ENCODE measurements at places on chromosomes 4 and X.

GRCh38 chr4:145153904-145154298, 26.5 kb downstream of the OTUD4 start:
- no peak for DNase-seq

GRCh38 chrX:24760363-24761000, 66.8 kb downstream of the POLA1 start:
- no peak for DNase-seq

- DNase-seq = no peak
Observed at GRCh38 chrX:37716602-37717001, 31.0 kb downstream of the XK start.

DNA sequence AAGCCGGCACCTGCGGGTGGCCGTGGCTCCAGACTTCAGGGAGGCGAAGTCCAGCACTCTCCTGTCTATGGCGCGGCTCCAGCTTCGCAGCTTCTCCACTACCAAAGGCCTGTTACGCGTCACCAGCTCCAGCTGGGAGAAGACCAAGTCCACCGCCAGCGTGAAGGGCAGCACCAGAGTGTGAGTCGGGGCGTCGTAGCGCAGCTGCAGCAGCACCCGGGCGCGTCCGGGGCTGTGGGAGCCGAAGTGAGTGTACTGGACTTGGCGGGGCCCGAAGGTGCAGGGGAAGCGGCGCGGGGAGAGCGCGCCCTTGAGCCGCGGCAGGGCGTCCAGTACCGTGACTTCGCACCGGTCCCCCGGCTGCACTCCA, 444 bp downstream of the FREM3 start:
- DNase-seq = peak; percentile 21

GRCh38 chrX:44290718-44291117, 52.8 kb downstream of the EFHC2 start:
- DNase-seq = no peak

DNA sequence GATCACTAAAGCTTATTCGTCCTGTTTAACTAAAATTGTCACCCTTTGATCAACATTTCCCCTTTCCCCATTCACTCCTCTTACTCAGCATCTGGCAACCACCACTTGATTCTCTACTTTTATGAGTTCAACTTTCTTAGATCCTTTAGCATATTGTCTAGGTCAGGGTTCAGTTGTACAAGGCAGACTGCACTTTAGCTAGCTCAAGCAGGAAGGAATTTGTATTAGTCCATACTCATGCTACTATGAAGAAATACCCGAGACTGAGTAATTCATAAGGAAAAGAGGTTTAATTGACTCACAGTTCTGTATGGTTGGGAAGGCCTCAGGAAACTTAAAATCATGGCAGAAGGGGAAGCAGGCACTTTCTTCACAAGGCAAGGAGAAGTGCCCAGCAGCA, 44.3 kb downstream of the TASL start:
- DNase-seq = no peak

GRCh38 chrX:154378059-154378798, 866 bp upstream of the EMD start:
- peak; percentile 98 for DNase-seq

GRCh38 chrX:56813318-56813837, 84.3 kb downstream of the NBDY start:
- peak; percentile 48 for DNase-seq

GRCh38 chrX:105190252-105190853, 30.1 kb downstream of the TEX13A start:
- peak; percentile 11 for DNase-seq

DNA sequence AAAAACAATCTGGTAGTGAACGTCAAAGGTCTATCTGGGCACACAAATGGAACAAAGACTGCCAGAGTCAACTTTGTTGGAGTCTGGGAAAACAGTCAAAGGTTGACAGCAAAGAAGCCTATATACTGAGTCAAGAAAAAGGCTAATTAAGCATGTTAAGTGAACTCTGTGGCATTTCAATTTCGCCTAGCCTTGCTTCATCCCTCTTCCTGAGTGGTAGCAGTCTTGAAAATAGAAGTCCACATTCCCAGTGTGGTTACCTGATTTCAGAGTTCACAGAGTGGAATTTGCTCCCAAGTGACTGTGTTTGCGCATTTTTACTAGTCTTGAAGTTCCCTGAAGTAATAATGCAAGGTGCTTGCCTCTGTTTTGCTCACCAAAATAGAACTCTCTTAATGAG, 760.0 kb downstream of the FSTL5 start:
- no peak for DNase-seq

GRCh38 chrX:84735025-84735424, 232.8 kb upstream of the HDX start:
- no peak for DNase-seq

- DNase-seq = no peak
Observed at GRCh38 chrX:10199212-10199611, 42.4 kb downstream of the CLCN4 start.

GRCh38 chr4:169219440-169219839, 51.3 kb downstream of the SH3RF1 start:
- no peak for DNase-seq

GRCh38 chr4:107318078-107318477, 282.0 kb upstream of the DKK2 start:
- no peak for DNase-seq

- DNase-seq = no peak
Observed at GRCh38 chr4:34193451-34194154, 2050.7 kb downstream of the ARAP2 start.

DNA sequence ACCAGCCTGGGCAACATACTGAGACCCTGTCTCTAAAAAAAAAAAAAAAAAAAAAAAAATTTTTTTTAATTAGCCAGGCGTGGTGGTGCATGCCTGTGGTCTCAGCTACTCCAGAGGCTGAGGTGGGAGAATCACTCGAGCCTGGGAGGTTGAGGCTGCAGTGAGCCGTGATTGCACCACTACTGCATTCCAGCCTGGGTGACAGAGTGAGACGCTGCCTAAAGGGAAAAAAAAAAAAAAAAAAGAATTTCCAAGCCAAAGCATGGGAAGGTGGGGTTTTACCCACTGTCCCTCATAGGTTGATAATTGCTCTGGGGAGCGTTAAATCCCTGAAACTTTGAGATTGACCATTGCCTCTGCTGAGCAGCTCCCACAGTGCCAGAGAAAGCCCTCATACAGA, 427.5 kb downstream of the BCOR start:
- DNase-seq = no peak

- DNase-seq = no peak
Observed at GRCh38 chr4:182644683-182645050, 272.5 kb downstream of the DCTD start.

DNA sequence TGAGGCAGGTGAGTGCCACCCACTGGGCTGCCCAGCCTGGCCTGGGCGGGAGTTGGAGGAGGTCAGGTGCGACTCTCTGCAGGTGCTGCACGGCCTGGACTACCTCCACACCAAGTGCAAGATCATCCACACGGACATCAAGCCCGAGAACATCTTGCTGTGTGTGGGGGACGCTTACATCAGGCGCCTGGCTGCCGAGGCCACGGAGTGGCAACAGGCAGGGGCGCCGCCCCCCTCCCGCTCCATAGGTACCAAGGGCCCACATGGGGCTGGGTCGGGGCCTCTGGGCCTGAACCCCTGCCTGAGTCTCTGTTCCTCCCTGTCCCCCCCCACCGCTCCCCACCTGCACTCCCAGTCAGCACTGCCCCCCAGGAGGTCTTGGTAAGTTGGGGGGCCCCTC, 2.0 kb downstream of the SRPK3 start:
- DNase-seq = no peak

GRCh38 chr4:52853351-52853750, 8.8 kb upstream of the RASL11B start:
- no peak for DNase-seq

- no peak for DNase-seq
Observed at GRCh38 chr4:155114790-155115189, 93.6 kb upstream of the NPY2R start.

DNA sequence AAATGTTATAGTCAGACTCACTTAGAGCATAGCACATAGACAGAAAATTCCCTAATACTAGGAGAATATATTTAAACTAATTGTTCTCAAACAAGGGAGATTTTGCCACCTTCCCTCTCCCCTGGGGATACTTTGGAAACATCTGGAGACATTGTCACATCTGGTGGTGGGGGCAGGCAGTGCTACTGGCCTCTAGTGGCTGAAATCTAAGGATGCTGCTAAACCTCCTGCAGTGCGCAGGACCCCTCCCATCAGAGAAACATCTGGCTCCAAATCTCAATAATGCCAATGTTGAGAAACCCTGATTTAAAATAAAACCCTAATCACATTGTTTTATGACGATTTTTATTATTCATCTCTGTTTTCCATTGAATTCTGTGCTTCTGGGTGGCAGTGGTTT, 244.9 kb downstream of the FRMPD4 start:
- DNase-seq = no peak

GRCh38 chr4:29081234-29081955, 1638.8 kb upstream of the PCDH7 start:
- DNase-seq = no peak

GRCh38 chrX:54230435-54231148, 47.5 kb upstream of the FAM120C start:
- DNase-seq = no peak

DNA sequence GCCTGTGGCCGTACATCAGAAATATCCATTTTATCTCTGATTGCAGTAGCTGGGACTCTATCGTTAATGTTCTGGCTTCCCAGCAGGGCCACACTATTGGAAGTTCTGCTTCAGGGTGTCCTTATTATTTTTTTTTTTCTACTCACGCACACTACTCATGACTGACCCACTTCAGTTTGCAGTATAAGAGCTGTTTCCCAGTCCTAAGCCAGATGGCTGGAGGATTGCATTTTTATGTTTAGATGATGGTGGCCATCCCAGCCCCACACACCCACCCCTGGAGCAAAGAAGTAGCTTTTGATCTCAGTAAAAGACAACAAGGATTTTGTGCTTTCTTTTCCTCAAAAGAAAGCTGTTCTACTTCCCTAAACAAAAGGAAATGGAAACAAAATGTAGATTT, 557.0 kb upstream of the GALNTL6 start:
- no peak for DNase-seq

- no peak for DNase-seq
Observed at GRCh38 chr4:87677731-87678130, 27.7 kb downstream of the DMP1 start.

DNA sequence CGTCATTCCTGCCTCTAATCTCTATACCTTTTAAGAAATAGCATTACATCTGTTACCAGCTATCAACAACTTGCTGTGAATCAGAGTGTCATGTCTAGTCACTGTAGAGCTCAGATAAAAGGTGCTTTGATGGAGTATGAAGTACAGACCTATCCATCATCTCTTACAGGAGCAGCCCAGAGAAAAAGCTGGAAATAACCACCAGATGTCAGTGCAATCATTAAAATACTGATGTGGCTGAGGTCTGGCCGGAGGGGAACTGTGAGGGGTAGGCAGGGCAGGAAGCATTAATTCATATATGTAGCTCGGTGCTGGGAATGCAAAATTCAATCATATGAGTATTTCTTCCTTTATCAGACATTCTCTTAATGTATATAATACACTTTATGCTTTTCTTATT, 100.6 kb downstream of the AKAP4 start:
- no peak for DNase-seq

- no peak for DNase-seq
Observed at GRCh38 chrX:105865709-105866108, 43.4 kb downstream of the NRK start.

GRCh38 chrX:55714161-55714560, 3.4 kb upstream of the RRAGB start:
- DNase-seq = no peak

DNA sequence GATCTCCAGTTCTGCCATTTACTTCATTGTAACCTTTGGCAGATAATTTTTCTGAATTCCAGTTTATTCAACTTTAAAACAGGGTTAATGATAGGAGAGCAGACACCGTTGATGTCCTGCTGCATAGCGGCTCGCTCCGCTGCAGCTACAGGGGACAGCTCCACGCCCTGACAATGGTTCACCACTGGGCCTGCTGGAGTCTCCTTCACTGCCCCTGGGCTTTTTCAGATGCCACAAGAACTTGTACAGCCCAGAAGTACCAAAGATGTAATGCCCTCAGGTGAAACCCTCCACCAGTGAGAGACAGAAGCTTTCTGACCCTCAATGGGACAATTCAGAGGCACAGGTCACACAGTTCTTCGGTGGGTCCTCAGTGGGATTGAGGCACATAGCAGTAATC, 22.7 kb upstream of the SEPTIN11 start:
- DNase-seq = no peak

GRCh38 chrX:129145840-129146272, 377.4 kb downstream of the SMARCA1 start:
- DNase-seq = no peak

DNA sequence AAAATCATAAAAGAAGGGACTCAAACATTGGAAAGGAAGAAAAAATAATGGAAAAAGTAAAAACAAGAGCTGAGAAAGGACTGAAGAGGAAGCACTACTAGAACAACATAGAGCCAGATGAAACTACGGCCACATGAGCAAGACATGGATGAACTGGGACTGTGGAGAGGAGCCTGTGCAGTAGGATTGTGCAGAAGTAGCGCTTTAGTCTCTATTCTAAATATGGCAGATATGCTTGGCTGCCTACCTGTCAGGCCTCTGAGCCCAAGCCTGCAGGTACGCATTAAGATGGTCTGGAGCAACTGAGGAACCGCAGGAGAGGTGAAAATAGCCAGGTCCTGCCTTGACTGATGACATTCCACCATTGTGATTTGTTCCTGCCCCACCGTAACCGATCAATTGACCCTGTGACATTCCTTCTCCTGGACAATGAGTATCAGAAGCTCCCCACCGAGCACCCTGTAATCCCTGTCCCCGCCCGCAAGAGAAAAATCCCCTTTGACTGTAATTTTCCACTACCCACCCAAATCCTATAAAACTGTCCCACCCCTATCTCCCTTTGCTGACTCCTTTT, 154.3 kb downstream of the CAMK2D start:
- DNase-seq = no peak

GRCh38 chrX:140099221-140099620, 133.9 kb upstream of the CXorf66 start:
- DNase-seq = no peak

- DNase-seq = peak; percentile 31
Observed at GRCh38 chrX:150683536-150684146, 9.6 kb upstream of the MTMR1 start.

DNA sequence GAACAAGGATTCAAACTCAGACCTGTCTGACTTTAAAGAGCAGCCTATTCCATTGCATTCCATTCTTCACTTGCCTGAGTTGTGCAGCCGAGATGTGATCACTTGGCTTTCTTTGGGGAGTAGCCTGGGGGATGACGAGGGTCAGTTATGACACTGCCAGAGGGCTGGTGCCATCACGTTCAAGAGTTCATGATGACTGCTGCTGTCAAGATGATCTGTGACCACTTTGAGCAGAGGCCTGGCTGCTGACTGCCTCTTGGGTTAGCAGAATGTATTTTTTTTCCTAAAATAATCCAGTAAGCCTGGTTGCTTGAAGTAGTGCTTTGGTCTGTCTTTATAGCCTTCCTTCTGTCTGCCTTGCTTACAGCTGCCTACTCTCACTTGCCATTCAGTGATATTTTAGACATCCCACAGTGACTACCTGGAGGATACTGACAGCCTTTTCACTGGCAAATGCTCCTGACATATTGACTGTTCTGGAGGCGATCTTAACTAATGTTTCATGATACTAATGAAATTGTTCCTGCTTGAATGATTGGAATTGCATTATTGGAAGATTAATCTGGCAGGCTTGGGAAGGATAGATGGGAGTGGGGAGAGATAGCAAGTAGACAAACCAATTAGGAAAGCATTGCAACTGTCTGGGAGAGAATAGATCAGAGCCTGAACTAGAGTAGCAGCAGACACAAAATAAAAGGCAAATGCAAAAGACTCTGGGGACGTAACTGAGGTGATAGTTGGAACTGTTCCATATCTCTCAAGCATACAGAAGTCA, 221.6 kb upstream of the LCORL start:
- DNase-seq = no peak
